Cortex of kidney (tissue), 1 donor: ENCODE measurements at places on chromosomes 11 and 22.

GRCh38 chr22:45239681-45240051, 1.0 kb downstream of the KIAA0930 start:
- DNase-seq, result no peak

DNA sequence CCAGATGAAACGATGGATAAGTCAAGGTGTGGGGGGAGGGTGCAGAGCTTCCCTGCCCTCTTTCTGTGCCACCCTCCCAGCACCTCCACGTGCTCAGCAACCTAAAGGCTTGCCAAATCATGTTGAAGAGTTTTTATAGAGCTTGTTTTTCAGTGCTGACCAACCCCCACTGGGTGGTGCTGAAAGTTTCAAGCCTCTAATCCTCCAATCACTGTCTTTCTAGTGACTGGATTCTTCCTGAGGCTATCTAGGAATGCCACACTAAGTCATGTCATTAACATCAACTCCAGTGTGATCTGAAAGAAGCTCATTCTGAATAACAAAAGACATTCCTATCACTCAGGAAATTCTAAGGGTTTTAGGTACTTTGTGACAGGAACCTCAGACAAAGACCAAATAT, 382.6 kb downstream of the DYNC2H1 start:
- DNase-seq, result no peak

GRCh38 chr11:10984250-10984649, 126.4 kb upstream of the ZBED5 start:
- no peak for DNase-seq

DNA sequence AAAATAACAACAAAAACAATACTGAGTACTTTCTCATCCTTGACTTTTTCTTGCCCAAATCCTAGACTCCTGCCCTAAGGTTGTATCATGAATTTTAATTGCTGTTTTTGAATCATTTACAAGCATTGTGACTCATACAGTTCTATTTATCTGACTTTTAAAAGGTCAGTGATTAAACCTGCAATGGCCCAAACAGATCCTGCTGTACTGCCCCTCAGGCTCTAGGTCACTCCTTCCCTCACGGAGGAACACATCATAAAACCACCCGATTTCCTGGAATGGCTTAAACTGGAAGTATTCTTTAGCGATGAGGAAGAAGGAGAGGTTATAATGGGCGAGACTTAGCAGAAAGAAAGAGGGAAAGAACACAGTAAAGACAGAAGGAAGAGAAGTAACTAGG, 12.3 kb downstream of the ARFGAP3 start:
- no peak for DNase-seq

GRCh38 chr11:3166268-3167142, 1.4 kb upstream of the OSBPL5 start:
- DNase-seq, result no peak

GRCh38 chr11:74185695-74186094, 14.6 kb downstream of the PPME1 start:
- no peak for DNase-seq

DNA sequence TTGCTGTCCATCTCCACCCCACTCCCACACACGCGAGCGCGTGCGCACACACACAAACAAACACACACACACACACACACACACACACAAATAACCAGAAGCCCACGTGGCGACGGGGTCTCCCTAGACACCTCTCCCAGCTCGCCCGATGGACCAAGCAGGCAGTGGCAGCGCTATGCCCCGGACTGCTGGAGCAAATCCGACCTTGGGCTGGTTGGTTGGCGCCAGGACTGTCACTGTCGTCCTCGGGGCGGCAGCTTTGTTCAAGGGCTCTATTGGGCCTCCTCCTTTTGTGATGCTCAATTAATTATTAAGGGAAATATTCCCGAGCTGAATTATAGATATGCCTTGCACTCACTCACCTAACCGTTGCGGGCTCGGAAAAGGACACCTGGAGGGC, 1.7 kb upstream of the KCNA4 start:
- no peak for DNase-seq

GRCh38 chr11:111194860-111195568, 50.5 kb upstream of the POU2AF2 start:
- no peak for DNase-seq

- DNase-seq, result no peak
These were observed 10.2 kb upstream of the IL17RA start for GRCh38 chr22:17074648-17075002.

DNA sequence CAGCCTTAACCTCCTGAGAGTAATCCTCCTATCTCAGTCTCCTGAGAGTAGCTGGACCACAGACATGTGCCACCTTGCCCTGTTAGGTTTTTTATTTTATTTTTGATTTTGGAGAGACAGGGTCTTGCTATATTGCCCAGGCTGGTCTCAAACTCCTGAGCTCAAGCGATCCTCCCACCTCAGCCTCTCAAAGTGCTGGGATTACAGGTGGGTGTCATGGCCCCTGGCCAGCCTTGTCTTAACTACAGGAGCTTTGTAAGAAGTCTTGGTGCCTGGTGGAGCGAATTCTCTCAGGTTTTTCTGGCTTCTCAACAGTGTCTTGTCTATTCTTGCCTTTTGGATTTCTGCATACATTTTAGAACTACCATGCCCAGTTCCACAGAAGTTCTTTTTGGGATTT, 546.4 kb downstream of the TBC1D22A start:
- DNase-seq, result no peak

DNA sequence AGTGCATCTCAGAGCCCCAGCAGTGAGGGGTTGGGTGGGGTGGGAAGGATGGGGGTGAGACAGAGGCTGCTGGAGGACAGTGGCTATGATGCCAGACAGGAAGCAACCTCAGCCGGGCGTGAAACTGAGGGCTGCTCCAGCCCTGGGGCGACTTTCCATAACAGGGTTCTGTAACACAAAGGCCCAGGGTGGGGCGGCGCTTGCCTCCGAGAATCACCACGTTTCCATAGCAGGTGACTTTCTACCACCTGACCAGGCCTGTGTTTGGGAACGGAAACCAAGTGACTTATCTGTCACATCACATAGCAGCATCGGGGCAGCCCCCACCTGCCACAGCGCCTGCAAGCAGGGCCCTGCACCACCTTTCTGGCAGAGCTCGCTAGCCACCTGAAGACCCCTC, 85.8 kb downstream of the TRMU start:
- no peak for DNase-seq

DNA sequence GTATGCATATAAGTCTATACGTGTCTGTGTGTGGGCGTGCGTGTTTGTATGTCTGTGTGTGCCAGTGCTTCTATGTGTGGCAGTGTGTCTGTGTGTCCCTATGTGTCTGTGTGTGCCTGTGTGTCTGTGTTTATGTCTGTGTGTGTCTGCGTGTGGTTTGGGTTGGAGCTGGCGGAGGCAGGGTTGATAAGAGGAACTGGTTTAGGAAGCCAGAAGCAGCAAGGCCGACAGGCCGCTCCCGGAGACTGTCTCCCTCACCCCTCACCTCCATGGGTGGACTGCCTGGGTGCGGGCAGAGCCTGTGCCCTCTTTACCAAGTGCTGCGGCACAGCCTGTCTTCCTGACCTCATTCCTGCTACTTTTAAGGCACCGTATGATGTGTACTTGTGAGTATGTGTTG, 327.1 kb upstream of the B3GAT1 start:
- no peak for DNase-seq

DNA sequence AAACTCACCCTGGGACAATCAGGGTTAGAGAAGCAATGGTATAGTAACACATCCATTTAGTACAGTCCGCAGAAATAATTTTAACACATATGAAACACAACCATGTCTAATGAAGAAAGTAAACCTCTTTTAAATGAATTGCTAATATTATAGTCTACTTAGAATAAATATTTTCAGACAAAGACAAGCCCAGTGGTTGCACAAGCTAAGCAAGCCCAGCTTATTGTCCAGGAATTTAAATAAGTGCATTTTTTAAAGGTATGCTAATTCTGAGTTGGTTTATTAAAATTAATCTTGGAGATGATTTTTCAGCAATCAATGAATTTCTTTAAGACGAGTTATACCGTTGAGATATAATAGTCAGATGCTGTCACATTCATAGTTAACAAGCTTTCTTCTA, 118.8 kb upstream of the BLID start:
- DNase-seq, result no peak

- no peak for DNase-seq
These were observed 8.0 kb downstream of the TMEM86A start for GRCh38 chr11:18706330-18707243.

- no peak for DNase-seq
These were observed 5.7 kb downstream of the ZP1 start for GRCh38 chr11:60872961-60873524.

DNA sequence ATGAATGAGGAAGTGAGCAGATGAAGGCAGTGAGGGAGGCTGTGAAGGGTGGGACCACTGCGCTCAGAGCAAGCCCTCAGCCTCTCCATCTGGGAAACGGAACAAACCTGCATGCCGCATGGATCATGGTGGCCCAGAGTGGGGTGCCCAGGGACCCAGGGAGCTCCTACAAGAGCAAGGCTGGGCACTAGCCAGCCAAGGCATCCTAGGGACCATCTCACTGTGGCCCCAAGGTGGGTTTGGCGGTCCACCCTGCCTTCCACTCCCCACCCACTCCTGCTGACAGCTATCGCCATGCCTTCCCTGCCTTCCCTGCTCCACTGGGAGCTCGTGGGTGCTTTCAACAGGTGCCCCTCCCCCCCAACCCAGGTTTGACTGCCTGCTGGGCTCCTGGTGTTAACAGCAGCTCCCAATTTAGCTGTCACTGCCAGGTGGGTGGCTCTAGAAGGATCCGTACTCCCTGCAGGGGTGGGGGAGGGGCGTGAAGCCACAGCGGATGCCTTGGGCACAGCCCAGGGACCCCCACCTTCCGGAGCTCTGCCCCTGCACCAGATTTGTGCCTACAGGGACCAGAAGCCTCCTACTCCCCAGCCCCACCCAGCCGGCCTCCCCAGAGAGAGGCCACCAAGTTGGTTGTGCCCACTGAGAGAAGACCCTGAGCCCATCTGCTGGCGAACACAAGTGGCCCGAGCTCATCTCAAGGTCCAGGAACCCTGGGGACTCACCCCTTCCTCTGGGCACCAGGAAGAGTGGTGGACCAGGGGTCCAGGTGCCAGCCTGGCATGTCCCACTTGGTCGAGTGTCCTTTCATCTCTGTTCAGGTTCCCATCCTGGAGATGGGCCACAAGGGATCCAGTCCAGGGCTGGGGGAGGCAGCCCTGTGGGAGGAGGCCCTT, 29.7 kb upstream of the PRODH start:
- DNase-seq, result no peak

GRCh38 chr22:33920197-33920540, at the start of gene LARGE1:
TSS of gene LARGE1 (minus strand) at chr22:33920476.
- DNase-seq, result no peak

GRCh38 chr22:45216133-45217003, 24.3 kb downstream of the KIAA0930 start:
- no peak for DNase-seq

- no peak for DNase-seq
These were observed 31.8 kb downstream of the USP35 start for GRCh38 chr11:78220218-78221157.

- DNase-seq, result no peak
These were observed 54.9 kb upstream of the LRRC55 start for GRCh38 chr11:57126766-57127400.

DNA sequence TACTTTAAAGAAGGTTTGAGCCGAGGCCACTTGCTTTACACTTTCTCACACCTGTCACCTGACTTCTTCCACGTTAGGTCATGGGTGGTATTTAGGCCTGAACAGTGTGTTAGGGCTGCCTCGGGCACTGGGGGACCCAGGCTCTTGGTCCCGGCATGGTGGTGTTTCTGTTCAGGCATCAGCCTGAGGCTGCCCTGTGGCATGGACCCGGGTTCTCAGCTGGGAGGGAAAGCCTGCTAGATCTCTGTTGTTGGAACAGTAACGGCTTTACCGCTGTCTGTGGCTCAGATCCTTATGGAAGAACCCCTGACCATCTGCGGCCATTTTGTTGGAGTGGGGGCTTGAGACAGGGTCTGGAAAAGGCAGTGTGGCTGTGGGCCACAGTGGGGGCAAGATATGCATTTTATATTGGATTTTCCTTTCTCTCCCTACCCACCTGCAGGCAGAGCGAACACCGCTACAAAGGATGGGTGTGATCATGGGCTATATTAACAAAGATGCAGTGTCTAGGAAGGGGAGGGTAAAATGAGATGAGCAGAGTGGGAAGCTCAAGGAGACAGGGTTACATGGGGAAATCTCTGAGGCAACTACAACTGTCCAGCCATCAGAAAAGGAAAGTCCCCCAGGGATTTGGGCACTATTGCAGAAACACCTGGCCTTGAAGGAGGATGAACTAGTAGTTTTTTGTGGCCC, 1.6 kb upstream of the KCNJ11 start:
- no peak for DNase-seq

- no peak for DNase-seq
These were observed 30.9 kb upstream of the NAP1L4 start for GRCh38 chr11:3022982-3023381.

GRCh38 chr11:68673306-68673945, 10.9 kb upstream of the GAL start:
- no peak for DNase-seq

- DNase-seq, result no peak
These were observed 21.6 kb downstream of the OR8G5 start for GRCh38 chr11:124277804-124278203.

DNA sequence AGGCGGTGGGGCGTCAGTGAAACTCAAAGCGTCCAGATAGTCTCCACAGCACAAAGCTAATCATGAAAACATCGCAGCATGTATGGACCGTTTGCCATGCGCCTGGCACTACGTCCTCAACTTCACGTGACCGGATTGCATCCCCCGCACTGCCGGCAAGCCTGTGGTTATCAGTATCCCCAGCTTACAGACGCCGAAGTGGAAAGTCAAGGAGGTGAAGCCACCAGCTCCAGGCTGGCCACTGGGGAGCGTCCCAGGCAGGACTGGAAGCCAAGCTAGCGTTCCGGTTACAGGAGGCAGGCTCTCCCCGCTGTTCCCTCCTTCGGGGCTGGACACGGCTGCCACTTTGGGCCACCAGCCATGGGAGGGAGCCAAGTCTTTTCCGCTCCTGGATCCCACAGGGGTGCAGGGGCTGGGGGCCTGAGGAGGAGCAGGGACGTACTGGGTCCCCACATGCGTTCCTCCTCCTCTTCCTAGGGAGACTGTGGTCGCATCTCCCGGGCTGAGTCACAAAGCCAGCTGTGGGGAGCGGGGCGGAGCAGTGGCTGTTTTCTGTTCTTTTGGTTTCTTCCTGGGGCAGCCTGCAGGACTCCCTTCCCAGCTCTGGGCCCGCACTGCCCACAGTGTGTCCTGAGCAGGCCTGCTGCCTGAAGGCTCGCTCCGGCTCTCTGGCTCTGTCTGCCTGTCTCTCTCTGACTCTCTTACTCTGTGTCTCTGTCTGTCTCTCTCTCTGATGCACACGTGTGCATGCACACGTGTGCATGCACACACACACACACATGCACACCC, 4.3 kb upstream of the OSBPL5 start:
- DNase-seq, result no peak

- no peak for DNase-seq
These were observed 5.4 kb downstream of the FJX1 start for GRCh38 chr11:35623621-35624168.
